ENCODE measurements at places on chromosomes 4 and X. TPM values are rescaled to one million over a fixed set of nuclear protein-coding genes. Genes with fewer than 3 reads are reported as not detected.

The CXorf49 gene
- not detected for total RNA-seq

The FGG gene
- not detected for total RNA-seq

The GPR78 gene
- 4.6 TPM for total RNA-seq

The NOX1 gene
- not detected for total RNA-seq

The MSANTD1 gene
- not detected for total RNA-seq

The UCP1 gene
- total RNA-seq = not detected

The SHROOM2 gene
- total RNA-seq = 4.3 TPM

The TCP11X2 gene
- total RNA-seq = not detected

The CCDC110 gene
- total RNA-seq = 0.71 TPM

The DDX60 gene
- total RNA-seq = 13.5 TPM

The LRPAP1 gene
- 140 TPM for total RNA-seq

The SPATA4 gene
- total RNA-seq = not detected

GRCh38 chr4:86544310-86544966, 49.7 kb upstream of the PTPN13 start:
- 0 out of 2 replicates have a peak overlapping the region, but pooled peaks have one; percentile 4 for H3K27ac ChIP-seq
- H3K4me3 ChIP-seq = no peak overlapping the region
- peaks cover 16% of the 10 kb centered on the region for H3K4me1 ChIP-seq
- no peaks in the 10 kb centered on the region for H3K36me3 ChIP-seq
- no peak for DNase-seq
- no peaks in the 10 kb centered on the region for H3K27me3 ChIP-seq

- H3K27ac ChIP-seq = no peak overlapping the region
- DNase-seq = no peak
- H3K36me3 ChIP-seq = no peaks in the 10 kb centered on the region
- no peaks in the 10 kb centered on the region for H3K27me3 ChIP-seq
- H3K4me3 ChIP-seq = no peak overlapping the region
Measured at GRCh38 chr4:168240821-168241220, 77.7 kb downstream of the DDX60 start.

DNA sequence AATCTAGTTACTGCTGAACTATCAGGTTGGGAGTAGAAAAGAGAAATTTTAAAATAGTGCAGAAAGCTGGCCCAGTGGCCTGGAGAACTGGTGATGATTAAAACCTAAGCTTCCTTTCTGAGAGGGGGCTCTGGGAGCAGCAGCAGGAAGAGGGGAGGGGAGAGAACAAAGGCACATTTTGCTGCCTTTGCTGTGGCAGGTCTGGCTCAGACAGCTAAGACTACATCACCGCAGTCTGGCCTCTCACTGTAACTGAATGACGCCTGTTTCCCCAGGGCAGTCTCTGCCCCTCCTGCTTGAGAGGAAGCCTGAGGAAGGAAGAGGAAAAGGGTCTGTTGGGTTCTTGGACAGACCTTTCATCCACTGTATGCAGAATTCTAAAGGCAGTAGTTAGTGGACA, 148.5 kb downstream of the FRAS1 start:
- no peaks in the 10 kb centered on the region for H3K36me3 ChIP-seq
- no peak for DNase-seq
- no peaks in the 10 kb centered on the region for H3K27me3 ChIP-seq
- no peak overlapping the region for H3K27ac ChIP-seq

- H3K36me3 ChIP-seq = no peaks in the 10 kb centered on the region
- H3K4me1 ChIP-seq = peaks cover 31% of the 10 kb centered on the region
- H3K27ac ChIP-seq = no peak overlapping the region
- H3K4me3 ChIP-seq = no peak overlapping the region
- DNase-seq = no peak
Measured at GRCh38 chr4:80124246-80125211, 51.5 kb upstream of the ANTXR2 start.

DNA sequence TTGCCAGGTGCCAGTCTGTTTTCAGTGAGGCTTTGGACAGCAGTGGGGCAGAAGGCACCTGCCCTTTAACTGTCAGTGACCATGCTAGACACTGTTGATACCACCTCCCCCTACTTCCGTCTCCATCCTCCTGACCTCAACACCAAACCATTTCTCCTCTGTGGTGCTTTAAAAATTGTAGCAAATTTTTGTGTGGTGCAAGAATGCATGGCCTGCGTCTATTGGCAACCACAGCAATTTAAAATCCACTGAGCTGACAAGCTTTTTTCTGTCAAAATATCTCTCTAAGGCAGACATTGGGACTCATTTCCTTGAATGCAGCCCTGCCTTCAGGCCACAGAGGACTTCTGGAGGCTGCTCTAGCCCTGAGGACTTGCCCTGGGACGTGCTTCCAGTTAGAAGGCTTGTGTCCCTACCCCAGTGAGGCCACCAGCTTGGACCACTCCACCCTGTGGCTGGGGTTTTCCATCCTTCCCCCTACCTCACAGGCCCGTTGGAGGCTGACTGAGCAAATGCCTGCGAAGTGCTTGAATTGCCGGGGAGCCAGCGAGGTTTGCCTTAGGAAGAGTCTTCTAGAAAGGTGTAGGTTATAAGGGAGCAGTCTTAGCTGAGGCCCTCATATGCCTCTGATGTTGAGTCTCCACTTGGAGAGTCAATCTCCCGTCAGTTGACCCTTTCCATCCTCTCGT, 6.9 kb downstream of the PRRG3 start:
- H3K27ac ChIP-seq = no peak overlapping the region
- no peaks in the 10 kb centered on the region for H3K4me1 ChIP-seq
- no peaks in the 10 kb centered on the region for H3K27me3 ChIP-seq
- H3K36me3 ChIP-seq = no peaks in the 10 kb centered on the region

DNA sequence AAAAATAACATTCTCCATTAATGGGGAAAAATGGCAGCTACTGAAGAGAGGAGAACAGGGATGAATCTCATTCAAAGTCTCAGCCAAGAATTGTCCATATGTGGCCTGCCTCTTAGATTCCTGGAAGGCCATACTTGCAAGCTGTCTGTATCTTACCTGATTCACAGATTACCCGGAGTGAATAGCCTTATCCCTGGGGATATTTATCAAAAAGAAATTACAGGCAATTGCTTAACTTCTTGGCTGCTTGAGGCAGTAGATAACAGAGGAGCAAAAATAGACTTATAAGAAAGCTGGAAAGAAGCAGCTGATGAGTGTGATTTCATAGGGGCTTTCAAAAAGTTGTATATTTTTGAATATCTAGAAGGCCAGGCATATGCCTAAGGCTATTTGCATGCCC, 68.8 kb upstream of the PPP1R2C start:
- H3K4me3 ChIP-seq = no peak overlapping the region
- no peak overlapping the region for H3K27ac ChIP-seq
- H3K36me3 ChIP-seq = no peaks in the 10 kb centered on the region
- no peak for DNase-seq

- no peaks in the 10 kb centered on the region for H3K27me3 ChIP-seq
- no peaks in the 10 kb centered on the region for H3K36me3 ChIP-seq
- no peak overlapping the region for H3K27ac ChIP-seq
- H3K4me3 ChIP-seq = no peak overlapping the region
Measured at GRCh38 chr4:14768449-14768848, 233.8 kb upstream of the CPEB2 start.

DNA sequence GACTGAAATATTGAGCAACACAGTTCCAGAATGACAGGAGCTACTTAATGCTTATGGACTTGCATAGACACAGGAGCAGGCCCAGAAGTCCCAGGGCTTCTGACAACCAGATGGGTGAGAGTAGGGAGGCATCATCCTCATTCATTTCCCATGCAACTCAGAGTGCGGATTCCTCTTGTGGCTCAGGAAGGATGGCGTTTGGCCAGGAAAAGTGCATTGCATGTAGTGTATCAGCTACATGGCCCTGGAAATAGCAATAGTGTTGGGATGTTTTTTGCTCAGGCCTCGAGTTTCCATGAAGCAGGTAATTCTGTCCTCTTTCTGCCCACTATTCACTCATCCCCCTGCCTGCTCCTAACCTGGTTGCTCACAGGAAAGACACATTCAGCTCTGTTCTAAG, 136.6 kb downstream of the PDGFRA start:
- H3K27me3 ChIP-seq = 0 out of 2 replicates have a peak, but pooled peaks cover under 1% of the 10 kb centered on the region
- no peak overlapping the region for H3K27ac ChIP-seq
- H3K4me1 ChIP-seq = no peaks in the 10 kb centered on the region
- DNase-seq = no peak

DNA sequence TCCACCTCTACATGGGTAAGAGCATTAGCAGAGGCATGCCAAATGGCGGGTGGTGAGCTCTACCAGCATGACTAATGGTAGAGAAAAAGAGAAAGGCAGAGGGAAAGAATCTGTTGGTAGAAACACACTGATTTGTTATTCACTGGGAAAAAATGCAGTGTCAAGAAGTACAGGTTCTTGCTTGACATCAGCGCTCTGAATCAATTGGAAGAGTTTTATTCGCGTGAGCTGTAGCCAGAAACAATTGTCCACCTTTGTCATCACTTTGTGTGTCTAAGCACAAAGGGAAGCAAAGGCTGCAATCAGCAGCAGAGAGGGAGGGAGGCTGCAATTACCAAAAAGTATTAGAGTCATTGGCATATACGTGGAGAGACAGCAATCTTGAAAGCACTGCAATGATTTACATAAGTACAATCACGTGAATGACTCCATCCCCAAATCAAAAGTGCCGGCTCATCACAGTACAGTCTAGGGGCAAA, 67.7 kb upstream of the HS3ST1 start:
- H3K4me1 ChIP-seq = no peaks in the 10 kb centered on the region
- no peak overlapping the region for H3K27ac ChIP-seq

DNA sequence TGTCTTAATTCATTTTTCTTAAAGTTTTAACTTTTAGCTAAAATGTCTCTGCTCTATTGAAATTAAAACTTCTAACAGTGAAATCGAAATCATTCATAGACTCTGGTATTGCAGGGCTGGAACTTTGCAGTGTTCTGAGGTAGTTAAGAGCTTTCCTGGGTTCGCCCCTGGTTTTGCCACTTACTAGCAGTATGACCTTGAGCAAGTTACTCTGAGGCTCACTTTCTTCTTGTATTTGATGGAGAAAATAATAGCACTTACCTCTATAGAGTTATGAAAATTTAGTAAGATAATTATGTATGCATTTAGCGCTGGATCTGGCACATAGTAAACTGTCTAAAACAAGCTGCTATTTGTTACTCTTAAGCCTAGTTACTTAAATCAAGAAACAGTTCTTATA, 1.7 kb downstream of the SLAIN2 start:
- peak overlapping the region; percentile 91 for H3K4me3 ChIP-seq
- H3K4me1 ChIP-seq = peaks cover 20% of the 10 kb centered on the region

DNA sequence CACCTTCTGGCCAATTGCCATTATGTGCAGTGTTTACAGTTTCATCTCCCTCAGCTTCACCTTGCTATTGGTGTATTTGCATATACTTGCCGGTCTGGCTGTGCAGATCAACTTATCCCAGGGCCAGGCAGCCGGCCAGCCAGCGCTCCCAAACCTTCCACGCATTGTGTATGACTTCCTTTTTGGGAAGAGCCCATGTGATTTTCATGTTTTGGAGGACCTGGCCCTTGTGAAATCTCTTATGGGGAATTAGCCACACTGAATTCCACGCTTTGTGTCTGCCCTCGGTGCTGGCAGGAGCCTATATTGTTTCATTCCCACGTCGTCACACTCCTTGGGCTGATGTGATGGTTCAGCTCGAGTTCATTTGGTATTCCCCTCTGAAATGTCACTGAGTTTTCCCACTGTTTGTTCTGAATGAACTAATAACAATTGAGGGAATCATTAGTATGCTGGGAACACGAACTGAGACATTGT, 6.0 kb upstream of the PDLIM3 start:
- DNase-seq = peak; percentile 49
- no peaks in the 10 kb centered on the region for H3K36me3 ChIP-seq
- peaks cover 41% of the 10 kb centered on the region for H3K4me1 ChIP-seq

GRCh38 chrX:2478546-2479419, 22.0 kb downstream of the DHRSX start:
- H3K4me3 ChIP-seq = no peak overlapping the region
- no peaks in the 10 kb centered on the region for H3K4me1 ChIP-seq
- DNase-seq = no peak
- H3K36me3 ChIP-seq = no peaks in the 10 kb centered on the region
- no peaks in the 10 kb centered on the region for H3K27me3 ChIP-seq

DNA sequence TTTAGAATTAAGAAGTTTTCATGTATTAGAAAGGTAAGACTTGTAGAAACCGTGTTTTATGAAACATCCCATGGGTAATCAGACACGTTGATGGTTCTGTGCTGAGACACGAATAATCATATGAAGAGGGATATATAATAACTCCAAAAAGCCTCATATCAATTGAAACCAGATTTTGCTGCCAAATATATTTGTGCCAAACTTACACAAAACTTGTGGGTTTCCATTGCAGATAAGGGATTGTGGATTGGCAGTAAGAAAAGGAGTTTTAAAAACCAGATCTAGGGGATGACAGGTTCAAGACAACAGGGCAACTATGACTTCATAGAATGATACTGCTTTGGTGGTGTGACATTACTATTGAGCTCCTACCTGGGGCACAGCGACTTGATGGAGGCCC, 616.1 kb downstream of the BCOR start:
- H3K36me3 ChIP-seq = no peaks in the 10 kb centered on the region
- no peak overlapping the region for H3K4me3 ChIP-seq
- H3K27ac ChIP-seq = no peak overlapping the region
- DNase-seq = no peak
- H3K4me1 ChIP-seq = peaks cover 9% of the 10 kb centered on the region

GRCh38 chr4:123877551-123877950, 481.0 kb downstream of the SPRY1 start:
- H3K4me1 ChIP-seq = no peaks in the 10 kb centered on the region
- H3K27me3 ChIP-seq = no peaks in the 10 kb centered on the region
- no peak overlapping the region for H3K27ac ChIP-seq
- H3K4me3 ChIP-seq = no peak overlapping the region

DNA sequence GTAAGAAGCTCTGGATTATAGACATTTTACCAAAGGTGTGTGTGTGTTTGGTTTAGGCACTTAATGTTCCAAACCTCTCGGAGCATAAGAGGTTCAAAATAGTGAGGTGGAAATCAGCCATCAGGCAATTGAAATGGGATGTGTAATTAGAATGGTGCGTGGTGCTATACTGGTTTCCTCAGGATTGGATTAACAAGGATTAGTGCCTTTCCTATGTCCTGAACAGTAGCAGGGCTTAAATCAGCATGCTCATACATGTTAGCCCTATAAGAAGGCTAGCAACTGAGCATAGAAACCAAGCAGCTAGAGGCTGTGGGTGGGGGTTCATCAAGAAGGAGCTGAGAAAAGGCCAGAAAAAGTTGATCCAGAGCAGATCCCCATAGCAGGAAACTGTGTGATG, 256.8 kb upstream of the CXXC4 start:
- H3K27me3 ChIP-seq = no peaks in the 10 kb centered on the region
- H3K36me3 ChIP-seq = no peaks in the 10 kb centered on the region
- no peak overlapping the region for H3K4me3 ChIP-seq

- no peaks in the 10 kb centered on the region for H3K27me3 ChIP-seq
- no peak overlapping the region for H3K4me3 ChIP-seq
- peak; percentile 57 for DNase-seq
- H3K4me1 ChIP-seq = peaks cover 7% of the 10 kb centered on the region
- no peaks in the 10 kb centered on the region for H3K36me3 ChIP-seq
Measured at GRCh38 chrX:14673764-14674163, 144.4 kb downstream of the GLRA2 start.

DNA sequence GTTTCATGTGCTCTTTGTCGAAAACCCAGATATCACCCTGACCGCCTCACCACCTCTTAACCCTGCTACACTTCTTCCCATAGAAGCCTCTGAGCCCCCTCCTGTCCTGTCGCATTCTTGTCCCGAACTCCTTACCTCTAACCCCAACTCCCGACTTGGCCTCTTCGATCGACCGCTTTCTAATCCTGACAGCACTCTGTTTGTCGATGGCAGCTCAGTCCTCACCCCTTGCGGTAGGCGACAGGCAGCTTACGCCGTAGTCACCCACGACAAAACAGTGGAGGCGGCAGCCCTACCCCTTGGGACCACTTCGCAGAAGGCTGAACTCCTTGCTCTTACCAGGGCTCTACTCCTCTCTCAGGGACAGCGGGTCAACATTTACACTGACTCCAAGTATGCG, 961.7 kb downstream of the RPA4 start:
- no peak overlapping the region for H3K27ac ChIP-seq
- H3K27me3 ChIP-seq = no peaks in the 10 kb centered on the region
- DNase-seq = no peak
- no peaks in the 10 kb centered on the region for H3K4me1 ChIP-seq
- H3K4me3 ChIP-seq = no peak overlapping the region
- no peaks in the 10 kb centered on the region for H3K36me3 ChIP-seq

All from SJSA1 (cell line).